ENCODE measurements at places on chromosomes 1 and 21. TPM values are rescaled to one million over a fixed set of nuclear protein-coding genes. Genes with fewer than 3 reads are reported as not detected.

GRCh38 chr21:32800056-32800455 is 28.5 kb upstream of the PAXBP1 start:
- no peak for DNase-seq

GRCh38 chr1:30048905-30049304 is 674.5 kb downstream of the MATN1 start:
- DNase-seq: no peak

DNA sequence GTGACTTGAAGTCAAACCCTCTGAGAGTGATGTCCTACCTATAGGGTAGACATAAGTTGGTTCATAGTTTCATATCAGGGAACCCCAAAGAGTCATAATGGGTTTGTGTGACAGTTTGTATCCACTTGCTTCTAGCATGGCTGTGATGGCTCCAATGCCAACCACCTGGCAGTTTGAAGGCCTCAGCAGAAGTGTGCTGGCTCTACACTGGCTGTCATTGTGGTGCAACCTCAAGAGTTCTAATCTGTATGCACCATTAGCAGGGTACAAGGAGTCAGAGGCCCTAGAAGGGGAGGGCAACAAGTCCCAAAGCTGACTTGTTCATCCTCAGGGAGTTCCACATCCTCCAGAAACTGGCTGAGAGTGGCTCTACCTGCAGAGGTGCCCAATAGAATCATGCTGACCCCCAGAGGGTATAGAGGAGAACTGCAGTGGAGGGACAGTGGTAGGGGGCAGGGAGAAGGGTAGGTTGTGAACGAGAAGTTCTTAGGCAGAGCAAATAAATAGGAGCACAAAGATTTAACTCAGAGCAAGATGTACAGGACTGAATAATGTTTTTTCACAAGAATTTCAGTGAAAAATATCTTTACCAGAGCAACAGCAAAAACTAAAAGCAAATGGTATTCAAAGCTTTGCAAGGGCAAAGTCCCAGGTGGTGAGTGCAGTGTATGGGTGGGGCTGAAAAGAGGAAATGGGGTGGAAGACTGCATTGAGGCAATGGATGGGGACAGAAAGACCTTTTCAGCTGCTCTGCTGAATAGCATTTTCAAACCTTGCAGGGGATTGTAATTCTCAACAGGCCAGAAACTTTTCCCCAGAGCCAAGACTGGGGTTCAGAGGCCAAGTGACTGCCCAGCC is 3.2 kb downstream of the FCRL2 start:
- DNase-seq: no peak

GRCh38 chr1:16338961-16339360 is 13.3 kb downstream of the FBXO42 start:
- DNase-seq: no peak

DNA sequence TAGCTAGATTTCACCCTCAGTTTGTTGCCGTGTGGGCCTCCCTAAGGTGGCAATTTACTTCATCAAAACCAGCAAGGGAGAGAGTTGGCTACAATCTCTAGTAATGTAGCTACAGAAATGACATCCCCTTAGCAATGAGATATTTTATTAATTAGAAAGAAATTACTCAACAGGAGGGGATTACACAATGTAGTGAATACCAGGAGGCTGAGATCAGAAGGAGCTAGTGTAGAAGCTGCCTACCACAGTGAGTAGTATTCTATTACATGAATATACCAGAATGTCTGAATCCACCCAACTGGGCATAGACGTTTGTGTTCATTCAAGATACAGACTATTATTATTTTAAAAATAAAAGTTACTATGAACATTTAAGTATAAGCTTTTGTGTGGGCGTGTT is 868.2 kb upstream of the CXADR start:
- DNase-seq: no peak

DNA sequence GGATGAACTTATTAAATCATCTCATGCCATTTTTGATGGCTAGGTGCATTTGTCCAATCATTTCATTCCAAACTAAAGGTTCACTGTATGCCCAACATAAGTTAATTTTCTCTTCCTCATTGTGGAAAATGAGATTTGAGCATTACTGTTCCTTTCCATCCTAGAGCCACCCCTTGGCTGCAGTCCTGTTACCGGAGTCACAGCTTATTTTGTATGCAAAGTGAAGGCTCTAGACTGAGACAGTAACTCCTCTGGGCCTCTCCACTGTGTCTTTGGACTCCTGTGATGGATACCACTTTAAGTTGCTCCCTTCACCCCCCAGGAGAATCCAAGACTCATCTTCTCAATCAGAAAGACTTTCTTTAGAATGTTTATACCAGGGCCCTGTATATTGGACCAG is 59.7 kb downstream of the FGGY start:
- no peak for DNase-seq

DNA sequence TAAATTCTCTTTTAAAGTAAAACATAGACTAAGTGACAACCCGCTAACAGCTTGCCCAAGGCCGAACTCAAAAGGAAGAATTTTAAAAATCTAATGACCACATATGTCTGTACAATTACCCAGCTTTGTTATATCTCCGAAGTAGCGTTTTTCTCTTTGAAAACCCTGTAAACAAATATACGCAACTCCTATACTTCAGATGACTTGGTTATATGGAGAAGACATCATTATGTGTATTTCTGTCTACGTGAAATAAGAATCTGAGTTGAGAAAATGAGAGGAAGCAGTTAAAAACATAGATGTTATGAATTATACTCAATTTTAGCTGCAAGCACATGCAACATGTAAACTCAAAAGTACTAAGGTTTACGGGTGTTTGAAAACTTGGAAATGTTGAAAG is 2.0 kb downstream of the PBX1 start:
- no peak for DNase-seq

GRCh38 chr1:29413661-29414060 is 177.3 kb downstream of the PTPRU start:
- no peak for DNase-seq

DNA sequence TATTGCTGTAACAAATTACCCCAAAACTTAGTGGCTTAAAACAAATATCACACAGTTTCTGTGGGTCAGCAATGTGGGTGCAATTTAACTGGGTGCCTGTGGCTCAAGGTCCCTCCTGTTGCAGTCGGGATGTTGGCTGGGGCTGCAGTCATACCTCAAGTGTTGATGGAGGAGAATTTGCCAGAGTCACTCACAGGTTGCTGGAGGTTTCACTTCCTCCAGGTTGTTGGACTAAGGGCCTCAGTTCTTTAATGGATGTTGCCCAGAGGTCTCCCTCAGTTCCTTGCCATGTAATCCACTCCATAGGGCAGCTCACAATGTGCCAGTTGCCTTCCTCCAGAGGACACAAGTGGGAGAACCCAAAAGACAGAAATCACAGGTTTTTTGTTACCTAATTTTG is 2.5 kb upstream of the TAF13 start:
- DNase-seq: no peak

DNA sequence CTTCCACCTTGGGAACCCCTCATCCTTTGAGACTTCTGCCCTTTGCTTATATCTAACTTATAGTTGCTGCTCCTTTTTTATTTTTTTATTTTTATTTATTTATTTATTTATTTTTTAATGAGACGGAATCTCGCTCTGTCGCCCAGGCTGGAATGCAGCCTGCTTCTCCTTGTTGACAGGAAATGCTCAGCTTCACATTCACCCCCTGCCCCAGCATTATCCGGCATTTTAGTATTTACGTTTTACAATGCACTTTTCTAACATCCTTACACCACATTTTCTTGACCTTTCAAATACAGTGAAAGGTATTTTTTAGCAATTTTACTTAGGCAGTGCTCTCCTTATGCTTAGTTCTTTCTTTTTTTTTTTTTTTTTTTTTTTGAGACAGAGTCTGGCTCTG is 14.9 kb downstream of the CXADR start:
- no peak for DNase-seq

DNA sequence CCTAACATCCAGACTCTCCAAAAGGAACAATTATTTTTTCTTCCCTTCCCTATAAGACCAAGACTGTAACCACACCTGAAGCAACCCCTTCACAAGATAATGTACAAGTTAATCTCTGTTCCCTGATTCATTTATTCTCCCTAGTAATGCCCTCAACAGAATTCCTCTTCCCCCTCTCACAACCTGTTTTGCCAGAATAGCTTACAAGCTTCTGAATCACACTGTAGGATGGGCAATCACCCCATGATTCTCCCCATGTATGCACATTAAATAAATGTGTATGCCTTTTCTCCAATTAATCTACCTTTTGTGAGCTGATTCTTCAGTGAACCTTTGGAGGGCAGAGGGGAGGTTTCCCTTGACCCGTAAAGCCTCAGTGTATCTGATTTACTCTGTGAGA is 20.9 kb upstream of the RNF11 start:
- no peak for DNase-seq

- no peak for DNase-seq
These were observed 119.0 kb downstream of the PDE4B start for GRCh38 chr1:65911679-65912078.

DNA sequence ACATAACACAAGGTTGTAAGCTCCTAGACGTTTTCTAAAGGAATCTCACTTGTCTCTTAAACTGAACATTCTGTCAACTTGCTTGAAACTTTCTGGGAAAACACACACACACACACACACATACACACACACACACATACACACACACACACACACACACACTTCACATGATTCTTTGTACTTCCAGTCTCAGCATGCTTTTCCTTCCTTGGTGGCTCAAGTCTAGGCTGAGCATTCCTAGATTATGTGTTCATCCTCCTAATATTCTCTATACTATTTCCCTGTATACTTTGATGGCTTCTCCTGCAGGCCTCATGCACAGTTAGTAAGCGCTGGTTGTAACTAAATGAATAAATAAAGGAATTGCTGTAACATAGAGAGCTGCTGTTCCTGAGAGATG is 372.1 kb downstream of the PTPRC start:
- no peak for DNase-seq

GRCh38 chr1:54487571-54488050 is 60.4 kb upstream of the ACOT11 start:
- DNase-seq: no peak

GRCh38 chr1:71510725-71511124 is 429.9 kb upstream of the ZRANB2 start:
- DNase-seq: no peak

DNA sequence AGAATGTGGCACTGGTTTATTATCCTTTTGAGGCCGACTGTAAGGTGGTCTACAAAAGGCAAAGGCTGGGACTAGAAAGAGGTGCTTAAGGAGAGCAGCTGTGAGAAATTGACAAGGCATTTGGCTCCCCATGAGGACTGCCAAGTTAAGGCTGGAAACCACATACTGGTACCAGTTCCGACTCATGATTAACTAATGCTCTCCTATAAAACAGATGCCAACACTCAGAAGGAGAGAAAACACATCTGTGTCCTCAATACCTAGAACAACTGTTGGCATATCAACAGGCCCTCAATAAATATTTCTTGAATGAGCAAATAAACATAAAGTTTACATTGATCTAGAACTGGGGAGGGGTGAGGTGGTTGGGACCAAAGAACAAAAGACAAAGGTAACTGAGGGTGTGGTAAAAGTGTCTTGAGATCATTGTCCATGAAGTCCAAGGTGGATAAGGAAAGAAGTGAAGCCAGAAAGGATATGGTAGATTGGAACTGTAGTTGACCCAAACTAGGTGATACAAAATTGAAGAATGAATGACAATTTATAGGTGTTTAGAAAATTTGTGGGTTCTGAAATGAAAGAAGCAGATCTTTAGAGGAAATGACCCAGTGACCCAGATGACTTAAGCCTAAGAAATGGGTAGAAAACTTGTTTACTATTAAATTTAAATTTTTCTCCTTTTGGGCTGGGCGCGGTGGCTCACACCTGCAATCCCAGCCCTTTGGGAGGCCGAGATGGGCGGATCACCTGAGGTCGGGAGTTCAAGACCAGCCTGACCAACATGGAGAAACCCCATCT is 16.9 kb upstream of the MCL1 start:
- DNase-seq: no peak

Gene OR14K1
- not detected for total RNA-seq

Gene CLEC20A
- total RNA-seq: 0.51 TPM

Gene UBASH3A
- total RNA-seq: 0.29 TPM

Gene SELENBP1
- 60.6 TPM for total RNA-seq
